HFFc6 (cell line): ENCODE measurements at places on chromosomes 6 and 20.
A peak's percentile ranks its signal among the peaks of the same experiment; 100 is the strongest.

DNA sequence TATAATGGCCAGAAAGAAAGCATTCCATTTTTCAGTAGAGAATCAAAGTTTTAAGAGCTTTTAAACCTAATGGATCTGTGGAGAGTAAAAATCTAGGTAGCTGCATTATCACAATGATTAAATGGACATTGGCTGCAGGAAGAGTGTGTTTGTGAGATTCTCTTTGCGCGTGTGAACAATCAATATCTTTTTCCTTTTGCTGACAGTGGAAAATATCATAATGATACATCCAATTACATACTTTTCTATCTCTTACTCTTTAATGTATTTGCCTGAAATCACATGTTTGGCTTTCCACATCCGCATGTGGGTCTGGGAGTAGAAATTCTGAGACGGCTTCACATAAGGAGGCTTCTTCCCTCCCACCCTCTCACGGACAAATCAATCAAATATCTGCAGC, 69.8 kb upstream of the DUSP22 start:
- no peak for DNase-seq

DNA sequence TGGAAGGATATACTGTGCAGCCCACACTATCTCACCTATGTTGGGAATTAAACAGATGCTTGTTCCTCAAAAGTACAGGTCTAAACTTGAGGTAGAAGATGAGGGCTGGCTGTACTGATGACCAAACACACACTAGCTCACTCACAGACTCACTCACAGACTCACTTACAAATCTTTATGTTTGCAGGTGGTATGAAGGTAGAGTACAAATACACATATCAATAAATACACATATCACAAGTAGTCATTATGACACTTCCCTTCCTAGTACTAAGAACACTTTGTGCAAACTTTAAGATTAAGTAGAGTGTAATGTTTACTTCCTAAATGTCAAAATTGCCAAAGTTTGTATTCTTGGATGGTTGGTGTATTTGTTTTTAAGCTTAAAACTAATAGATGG, 155.4 kb upstream of the KCNQ5 start:
- DNase-seq, result no peak

GRCh38 chr20:38497246-38497935, 24.7 kb downstream of the RALGAPB start:
- no peak for DNase-seq

GRCh38 chr6:161117308-161117707, 125.7 kb downstream of the MAP3K4 start:
- DNase-seq, result no peak

DNA sequence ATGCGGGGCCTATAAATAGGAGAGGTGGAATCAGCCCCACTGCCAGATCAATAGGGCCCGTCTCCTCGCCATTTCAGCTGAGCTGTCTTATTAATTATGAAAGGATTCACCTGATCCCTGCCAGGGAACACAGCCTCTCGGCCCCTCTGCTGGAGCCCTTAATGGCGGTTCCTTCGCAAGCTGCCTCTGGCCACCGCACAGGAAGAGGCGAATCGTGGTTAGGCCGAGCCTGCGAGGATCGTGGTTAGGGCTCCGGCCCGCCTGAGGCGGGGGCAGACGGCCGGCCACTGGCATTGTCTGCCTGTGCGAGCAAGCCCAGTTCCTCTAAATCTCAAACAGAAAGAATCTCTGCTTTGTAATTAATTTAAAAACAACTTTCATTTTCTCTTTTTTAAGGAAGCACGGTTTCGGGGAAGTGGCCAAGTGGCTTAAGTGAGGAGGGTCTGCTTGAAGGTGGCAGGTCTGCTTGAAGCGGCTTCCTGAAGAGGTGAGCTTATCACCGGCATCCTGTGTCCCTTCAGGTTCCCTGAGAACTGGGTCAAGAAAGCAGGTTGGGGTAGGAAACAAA, 9.2 kb downstream of the NRN1 start:
- DNase-seq, result no peak

DNA sequence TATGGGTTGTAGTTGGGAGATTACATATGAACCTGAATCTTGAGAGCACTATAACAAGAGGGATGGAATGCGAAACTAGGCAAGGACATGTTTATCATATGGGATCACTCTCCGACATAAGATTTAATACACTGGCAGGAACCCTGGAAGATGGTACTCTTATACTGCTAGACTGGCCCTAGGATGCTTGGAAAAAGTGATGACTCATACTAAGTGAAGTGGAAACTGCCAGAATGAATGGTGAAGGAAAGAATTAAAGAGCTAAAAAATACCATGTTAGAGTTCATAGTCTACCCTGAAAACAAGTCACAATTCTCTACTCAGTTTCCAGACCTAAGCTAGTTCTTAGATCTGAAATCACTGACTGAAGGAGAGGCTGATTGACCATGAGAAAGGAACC, 45.5 kb upstream of the THEMIS start:
- no peak for DNase-seq

- DNase-seq, result no peak
Measured at GRCh38 chr20:63968136-63968927, 1.4 kb downstream of the ZNF512B start.

- no peak for DNase-seq
Measured at GRCh38 chr20:31989030-31989645, 21.1 kb upstream of the CCM2L start.

- no peak for DNase-seq
Measured at GRCh38 chr6:100344321-100344720, 120.4 kb downstream of the SIM1 start.

- DNase-seq, result no peak
Measured at GRCh38 chr6:159844737-159845645, 44.9 kb downstream of the PNLDC1 start.

- no peak for DNase-seq
Measured at GRCh38 chr6:13049666-13050254, 278.6 kb downstream of the TBC1D7 start.

DNA sequence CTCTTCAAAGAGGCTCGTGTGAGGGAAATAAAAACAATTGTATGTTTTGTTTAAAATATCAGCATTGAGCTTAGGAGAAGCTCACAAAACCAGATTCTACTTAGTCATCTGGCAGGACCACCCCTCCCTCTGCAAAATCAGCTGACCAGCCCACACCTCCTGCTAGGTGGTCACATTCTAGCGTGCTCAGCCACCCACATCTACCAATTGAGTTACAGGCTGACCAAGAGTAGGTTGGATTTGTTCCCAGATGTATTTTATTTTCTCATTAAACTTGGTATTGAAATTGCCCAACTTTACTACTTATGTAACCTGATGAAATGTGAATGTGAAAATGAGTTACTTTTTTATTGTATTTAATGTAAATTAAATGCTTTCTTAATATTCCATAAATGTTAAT, 56.2 kb downstream of the SLC22A2 start:
- DNase-seq, result no peak

- DNase-seq, result peak; percentile 79
Measured at GRCh38 chr6:150290429-150290828, 78.4 kb upstream of the IYD start.

DNA sequence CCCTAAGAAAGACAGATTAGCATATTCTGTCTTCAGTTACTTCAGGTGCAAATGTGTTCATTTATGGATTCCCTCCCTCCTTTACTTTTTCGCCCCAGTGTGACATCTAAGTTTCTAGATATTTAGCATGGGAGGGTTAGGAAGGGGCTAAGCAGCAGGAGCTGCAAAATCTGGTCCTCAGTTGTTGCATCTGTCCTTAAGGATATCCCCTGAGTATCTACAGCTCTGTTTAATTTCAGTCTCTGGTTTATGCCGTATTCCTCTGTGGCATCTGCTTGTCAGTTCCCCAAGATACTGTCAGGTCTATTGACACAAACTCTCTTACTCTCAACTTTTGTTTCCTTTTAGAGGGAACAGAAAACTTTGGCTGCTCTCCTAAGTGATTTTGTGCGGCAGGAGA, 754.6 kb upstream of the MAP3K7 start:
- DNase-seq, result no peak

DNA sequence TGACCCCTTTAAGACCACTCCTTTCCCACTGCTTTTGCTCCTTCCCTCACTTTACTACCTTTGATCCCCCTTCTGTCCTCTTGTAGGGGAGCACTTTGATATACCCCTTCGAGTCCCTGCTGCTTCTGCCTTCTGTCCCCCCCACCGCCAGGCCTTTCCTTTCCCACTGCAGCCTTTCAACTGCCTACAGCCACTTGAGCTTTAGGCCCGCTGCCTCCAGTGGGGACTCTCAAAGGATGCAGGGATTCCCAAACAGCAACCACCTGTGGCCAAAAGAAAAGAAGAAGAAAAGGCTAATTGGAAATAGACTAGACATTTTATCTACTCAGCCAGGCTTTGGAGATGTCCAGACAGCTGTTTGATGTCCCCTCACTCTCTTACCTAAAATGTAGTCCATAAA, 77.0 kb upstream of the DTNBP1 start:
- no peak for DNase-seq

DNA sequence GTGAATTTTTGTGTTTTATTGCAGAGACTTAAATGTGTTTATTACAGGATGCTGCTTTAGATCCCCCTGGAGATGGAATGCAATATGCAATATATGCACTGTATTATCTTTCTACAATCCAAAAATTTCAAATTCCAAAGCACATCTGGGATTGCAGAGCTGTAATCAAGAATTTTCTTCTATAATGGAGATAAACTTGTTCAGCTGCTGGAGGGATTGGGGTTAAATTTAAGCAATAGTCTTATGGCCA, 66.4 kb downstream of the MKKS start:
- DNase-seq, result no peak

- DNase-seq, result no peak
Measured at GRCh38 chr6:105815661-105816555, 270.2 kb upstream of the PRDM1 start.

DNA sequence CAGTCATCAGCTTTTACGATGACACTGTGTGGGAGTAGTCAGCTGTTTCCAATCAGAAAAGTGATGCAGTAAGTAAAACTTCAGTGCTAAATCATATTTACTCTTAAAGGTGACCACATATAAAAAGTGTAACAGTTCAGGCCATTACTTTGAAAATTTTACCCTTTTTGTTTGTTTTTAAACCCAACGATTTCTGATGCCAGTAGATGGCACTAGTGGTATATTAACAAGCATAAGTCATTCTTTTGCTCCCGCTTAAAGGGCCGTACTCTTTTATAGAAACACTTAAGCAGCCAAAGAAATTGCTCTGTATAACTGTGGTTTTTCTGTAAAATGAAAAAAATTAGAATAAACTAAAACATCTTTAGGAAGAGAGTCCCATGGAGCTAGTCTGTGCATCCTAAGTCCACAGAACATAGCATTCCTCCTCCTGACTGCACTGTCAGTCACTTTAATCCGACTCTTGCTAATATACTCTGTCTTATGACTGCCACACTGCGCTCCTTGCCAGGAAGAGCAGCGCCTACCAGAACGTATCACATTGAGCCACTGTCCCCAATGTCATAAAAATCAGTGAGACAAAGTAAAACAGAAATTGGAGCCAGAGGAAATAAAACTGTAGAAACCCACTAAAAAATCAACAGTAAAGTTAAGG, 25.0 kb downstream of the HEBP2 start:
- peak; percentile 66 for DNase-seq

DNA sequence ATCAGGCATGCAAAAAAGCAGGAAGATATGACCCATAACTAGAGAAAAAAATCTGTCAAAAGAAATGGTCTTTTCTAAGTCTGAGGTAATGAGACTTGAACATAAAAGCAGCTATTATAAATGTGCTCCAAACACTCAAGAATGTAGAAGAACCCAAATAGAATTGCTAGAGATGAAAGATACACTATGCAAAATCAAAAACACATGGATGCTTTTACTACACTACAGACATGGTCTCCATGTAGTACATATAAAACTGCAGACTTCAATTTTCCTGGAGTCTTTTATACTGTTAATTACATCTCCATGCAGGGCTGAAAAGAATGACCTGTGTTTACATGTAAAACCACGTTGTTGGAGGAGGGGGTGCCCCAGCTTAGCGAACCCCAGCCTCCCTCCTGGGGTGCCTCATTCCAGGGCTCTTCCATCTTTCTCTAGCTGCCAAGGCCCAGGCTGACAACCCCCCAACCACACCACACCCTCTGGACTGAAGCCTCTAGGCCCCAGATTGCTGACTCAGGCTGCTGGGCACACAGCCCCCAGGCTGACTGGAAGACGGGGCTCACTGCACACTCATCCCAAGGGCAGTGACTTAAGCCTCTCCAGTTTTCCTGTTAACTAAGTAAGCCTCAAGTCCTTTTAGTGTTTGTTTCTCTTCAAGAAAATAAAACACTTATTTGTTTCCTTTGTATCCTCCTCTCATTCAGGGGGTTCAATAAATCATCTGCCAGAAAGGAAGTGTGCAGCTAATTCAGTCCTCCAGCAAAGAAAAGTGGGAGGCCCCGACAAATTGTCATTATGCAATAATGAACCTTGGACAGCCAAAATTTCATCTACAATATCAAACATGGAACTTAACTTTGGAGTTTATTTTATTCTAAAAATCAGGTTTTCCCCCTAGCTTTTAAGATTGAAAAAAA, 26.0 kb upstream of the PLAGL1 start:
- peak; percentile 80 for DNase-seq

DNA sequence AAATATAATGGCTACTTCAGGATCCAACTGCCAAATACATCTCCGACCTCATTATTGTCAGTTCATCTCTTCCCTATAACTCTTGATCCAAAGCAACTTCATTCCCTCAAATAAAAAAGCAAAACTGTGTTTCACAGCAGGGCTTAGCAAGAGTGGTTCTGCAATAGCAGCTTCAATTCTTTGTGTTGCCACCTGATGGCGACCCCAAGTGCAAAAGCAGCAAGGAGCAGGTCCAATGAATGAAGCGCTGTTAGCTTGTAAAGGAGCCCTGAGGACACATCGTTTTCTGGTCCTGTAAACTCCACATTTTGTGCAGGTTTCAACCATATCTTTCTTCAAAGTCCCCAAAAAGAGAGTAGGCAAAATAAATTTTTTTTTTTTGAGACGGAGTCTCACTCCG, 19.6 kb downstream of the RTN4IP1 start:
- no peak for DNase-seq

- no peak for DNase-seq
Measured at GRCh38 chr6:528989-529388, 127.9 kb downstream of the HUS1B start.

GRCh38 chr6:107447663-107448216, 11.6 kb downstream of the PDSS2 start:
- no peak for DNase-seq

DNA sequence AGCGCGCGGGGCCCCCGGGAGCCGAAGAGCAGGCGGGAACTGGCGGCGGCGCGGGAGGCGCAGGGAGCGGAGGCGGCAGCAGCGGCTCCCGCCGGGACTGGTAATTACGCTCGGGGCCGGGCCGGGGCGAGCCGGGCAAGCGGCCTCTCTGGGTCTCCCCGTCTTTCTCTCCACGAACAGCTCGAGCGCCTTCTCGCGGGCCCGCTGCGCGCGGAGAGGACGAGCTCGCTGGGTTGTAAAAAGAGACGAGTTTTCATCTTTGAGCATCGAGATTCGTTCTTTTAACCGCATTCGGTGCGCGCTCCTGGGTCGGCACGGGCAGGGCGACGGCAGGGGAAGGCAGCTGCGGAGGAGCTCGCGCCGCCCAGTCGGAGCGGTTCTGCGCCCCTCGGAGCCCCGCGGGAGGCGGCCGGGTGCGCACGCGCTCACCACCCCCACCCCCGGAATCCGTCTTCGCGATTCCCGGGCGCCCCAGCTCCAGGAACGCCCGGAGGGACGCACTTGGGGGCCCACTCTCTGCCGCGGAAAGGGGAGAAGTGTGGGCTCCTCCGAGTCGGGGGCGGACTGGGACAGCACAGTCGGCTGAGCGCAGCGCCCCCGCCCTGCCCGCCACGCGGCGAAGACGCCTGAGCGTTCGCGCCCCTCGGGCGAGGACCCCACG, 38.0 kb downstream of the YTHDF1 start:
- no peak for DNase-seq
